ENCODE measurements at places on chromosomes 2 and 18.

DNA sequence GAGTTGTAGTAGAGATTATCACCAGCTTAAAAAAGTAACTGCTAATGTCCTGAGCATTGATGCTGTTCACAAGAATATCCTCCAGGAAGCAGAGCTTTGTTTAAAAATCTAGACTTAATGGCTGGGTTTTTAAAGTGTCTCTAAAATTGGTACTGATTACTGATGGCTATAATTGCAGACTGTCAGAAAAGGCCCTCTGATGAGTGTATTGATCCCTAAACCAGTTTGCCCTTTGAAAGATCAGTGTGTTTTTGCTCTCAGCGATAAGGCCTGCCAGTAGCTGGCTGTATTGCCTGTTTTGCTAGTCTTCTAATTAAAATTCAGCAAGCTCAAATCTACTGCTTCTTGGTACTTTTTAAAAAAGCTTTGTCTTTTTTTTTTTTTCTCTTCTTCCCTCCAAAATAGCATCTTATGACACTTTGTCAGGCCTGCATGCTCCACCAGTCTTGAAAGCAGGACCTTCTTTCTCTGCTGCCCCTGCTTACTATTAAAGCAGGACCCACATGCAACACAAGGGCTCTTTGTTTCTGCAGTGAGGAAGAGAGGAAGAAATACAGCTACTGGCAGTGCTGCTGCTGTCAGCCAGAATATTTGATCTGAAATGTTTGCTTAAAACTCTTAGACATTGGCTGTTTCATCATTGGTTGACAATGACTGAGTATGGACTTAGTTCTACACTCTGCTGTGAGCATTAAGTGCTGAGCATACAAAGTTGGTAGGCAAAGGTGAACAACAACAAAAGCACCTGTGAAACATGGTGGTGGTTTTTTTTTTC lies 1.8 kb downstream of the SEC11C start:
- DNase-seq = peak; percentile 90

DNA sequence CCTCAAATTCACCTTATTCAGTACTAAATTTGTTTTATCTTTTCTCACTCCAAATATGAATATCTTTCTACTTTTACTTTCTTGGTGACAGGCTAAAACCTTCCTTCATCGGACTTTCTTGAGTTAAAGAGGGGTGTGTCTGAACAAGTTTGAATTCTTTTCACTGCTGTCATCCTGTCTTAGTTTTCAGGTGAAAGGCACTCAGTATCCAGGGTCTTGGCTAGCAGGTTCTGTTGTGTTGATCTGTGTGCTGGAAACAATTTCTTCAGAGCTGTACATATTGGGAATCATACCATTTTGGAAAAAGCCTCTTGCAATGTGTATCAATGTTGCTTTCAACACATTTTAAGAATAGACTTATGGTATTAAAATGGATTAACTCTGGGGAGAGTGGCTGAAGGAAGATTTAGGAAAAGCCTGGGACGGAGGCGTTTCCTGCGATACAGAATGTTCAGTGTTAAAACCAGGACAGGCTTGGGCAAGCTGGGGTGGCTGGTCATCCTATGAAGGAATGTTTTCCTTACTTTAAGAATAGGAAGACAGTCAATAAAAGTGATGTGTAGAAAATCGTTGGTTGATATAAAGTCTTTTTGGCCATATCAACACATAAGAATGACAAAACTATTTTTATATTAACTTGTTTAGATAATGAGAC lies 350.7 kb upstream of the SPRED2 start:
- DNase-seq = no peak

GRCh38 chr2:102147935-102148334 lies 5.4 kb downstream of the IL1R1 start:
- DNase-seq = no peak

DNA sequence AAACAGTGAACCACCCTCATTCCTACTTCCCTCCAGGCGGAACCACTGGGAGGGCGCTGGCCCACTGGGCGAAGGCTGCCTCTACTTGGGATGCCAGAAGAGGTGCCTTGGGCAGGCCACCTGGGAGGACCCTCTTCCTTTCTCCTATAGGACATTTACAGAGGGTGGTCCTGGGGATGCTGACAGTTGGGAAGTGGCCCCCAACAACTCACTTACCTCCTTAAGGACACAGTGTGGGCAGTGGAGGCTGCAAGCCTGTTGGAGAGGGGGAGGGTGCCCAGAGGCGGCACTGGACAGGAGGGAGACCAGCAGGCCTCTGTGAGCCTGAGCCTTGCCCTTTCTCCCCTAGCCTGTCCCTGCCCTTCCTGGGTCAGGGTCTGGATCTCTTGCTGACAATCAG lies 346.4 kb upstream of the HS6ST1 start:
- no peak for DNase-seq

GRCh38 chr2:36965751-36966369 lies 476 bp downstream of the STRN start:
- DNase-seq = no peak

DNA sequence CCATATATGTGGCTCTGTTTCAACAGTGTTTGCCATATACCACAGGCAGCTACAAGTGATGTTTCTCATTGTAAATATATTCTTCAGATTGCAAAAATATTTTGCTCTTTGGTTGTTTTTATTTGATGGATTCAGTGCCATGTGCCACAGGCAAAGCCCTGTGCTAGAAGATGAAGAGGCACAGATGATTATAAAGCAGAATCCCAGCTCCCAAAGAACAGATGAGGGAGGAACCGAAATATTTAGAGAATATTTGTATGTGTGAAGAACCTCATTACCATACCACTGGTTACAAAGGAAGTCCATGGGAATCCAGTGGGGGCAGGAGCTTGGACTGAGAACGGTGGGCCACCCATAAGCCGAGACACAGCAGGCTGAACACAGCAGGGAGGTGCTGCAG lies 143.8 kb upstream of the NDUFV2 start:
- no peak for DNase-seq

DNA sequence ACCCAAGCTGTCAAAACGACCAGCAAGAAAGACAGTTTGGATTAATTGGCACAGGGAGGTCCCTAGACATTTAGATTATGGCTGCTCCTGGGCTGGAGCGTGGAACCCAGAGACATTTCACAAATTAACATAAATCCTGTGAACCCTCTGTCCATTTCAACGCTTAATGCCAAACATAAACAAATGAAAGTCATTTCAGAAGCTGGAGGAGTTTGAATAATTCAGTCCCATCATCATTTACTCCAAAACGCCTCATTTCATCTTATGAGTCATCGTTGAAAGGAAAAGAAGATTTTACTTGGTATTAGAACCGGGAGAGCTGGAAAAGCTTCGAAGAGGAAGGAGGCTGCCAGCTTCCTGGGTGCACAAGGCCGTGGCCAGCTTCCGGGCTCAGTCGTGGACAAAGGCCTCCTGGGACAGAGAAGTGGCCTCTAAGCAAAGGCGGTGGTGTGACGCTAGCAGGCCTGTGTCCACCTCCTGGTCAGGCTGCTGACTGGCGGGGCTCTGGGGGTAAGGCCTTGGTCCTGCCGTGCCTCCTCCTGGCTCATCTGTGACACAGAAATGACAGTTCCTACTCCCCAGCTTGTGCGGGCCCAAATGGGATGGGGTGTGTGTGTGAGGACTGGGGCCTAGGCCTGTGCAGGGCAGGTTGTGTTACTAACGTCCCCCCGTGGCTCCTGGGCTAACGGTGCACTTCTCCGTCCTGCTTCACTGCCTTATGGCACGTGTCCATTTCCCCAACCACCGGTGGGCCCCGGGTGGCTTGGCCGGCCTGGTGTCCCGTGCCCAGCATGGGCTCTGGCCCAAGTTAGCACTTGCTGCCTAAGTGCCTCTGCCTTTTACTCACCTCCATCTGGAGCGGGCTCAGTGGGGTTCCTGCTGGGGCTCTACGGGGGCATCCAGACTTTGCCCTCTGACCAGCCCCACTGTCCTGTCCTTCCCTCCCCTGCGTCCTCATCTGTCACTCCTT lies 71.6 kb downstream of the RRM2 start:
- DNase-seq = no peak

DNA sequence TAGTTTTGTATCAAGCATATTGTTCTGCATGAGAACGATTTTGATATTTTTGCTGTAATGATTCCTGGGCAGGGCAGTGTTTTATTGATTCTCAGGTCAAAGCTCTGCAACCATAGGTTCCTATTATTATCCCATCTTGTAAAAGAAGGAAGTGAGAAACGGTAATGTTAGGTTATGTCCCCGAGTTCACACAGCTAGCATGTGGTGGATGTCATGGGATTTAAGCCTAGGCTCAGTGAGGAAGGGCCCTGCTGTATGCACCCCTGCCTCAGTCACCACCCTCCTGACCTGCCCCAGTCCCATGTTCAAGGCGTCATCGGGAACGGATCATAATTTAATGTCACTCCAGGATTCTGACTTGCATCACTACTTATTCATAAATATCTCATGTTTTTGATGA lies 10.7 kb downstream of the ACP1 start:
- DNase-seq = no peak

- no peak for DNase-seq
Observed at GRCh38 chr2:230996661-230997060, 740 bp downstream of the SPATA3 start.

- no peak for DNase-seq
Observed at GRCh38 chr18:39232490-39232889, 1666.9 kb upstream of the CELF4 start.

GRCh38 chr2:228916416-228917090 lies 354.5 kb downstream of the PID1 start:
- DNase-seq = no peak

GRCh38 chr18:50340078-50340477 lies 34.8 kb upstream of the SKA1 start:
- no peak for DNase-seq

DNA sequence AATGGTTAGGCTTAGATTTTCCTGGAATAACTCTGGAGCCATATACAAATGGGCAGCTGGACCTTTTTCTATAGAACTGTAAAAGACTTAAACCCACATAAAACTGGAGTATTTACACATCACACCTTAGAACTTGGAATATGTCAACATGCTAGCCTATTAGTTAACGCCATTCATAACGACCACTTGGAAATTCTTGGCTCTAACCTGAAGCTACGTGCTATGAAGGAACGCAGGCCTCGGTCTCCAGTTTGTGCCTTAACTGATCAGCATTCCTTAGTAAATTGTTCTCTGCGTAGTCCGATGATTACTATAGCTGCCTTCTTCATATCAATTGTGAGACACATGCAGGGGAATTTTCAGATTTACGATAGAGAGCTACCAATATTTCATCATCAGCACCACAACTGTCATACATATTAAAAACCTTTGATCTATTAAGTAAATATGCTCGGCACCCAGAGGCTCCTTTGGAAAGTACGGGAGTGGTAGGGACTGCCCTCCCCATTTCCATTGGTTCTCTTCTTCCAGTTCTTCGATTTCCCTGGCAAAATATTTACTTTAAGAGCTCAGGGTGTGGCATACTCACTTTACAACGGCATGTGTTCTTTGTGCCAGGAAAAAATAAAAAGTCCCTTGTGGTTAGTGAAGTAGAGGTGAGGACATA lies 17.5 kb upstream of the CCL20 start:
- no peak for DNase-seq

GRCh38 chr2:147659051-147659450 lies 185.8 kb upstream of the ACVR2A start:
- no peak for DNase-seq

- DNase-seq = no peak
Observed at GRCh38 chr2:236568068-236568921, 1.3 kb upstream of the ACKR3 start.

DNA sequence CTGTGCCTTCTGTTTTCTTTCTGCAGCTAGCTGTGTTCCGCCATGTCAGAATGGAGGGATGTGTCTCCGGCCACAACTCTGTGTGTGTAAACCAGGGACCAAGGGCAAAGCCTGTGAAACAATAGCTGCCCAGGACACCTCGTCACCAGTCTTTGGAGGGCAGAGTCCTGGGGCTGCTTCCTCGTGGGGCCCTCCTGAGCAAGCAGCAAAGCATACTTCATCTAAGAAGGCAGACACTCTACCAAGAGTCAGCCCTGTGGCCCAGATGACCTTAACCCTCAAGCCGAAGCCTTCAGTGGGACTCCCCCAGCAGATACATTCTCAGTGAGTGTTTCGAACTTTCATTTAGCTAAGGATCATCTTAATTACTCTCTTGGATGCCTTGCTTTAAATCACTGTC lies 74.1 kb downstream of the LTBP1 start:
- no peak for DNase-seq

DNA sequence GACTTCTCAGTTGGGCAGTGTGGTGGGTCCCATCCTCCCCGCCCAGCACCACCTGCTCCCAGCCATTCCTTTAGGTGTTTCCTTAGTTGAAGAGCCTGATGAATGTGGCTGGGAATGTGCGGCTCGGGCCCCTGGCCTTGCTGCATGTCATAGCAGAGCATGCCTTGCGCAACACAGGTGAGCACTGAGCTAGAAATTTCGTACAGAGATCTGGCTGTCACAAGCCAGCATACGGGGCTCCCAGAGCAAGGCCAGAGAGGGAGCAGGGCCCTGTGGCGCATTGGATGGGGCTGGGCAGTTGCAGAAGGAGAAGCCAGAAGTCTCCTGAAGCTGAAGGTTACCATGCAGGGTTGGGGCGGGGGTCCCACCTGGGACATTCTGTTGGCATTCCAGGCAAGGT lies 129.7 kb downstream of the WDSUB1 start:
- DNase-seq = no peak

DNA sequence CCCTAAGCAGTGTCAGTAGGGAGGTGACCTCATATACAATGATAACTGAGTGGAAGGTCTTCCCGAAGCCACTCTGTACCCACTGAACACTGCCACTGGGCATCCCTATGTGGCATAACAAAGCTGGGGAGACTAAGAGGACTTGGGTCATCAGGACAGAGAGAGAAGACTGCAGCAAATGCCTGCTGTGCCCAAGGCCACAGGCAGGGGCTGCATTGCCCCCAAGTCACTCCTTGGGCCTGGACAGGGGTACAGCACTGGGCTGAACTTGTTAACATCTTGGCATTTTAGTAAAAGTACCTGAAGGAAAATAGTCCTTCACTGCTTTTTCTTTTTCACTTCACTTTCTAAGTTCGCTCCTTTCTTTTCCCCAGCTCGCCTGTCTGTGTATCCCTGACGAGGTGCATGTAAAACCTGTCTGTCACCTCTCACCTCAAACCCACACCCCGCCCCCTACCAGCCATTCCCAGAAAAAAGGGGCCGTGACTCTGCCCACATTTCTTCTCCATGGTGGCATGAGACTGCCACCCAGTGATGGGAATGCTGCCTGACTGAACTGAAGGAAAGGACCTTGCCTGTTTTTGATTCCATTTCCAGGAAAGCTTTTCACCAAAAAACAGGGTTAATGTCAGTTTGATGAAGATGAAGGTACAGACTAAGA lies 62.9 kb downstream of the MTHFD2 start:
- no peak for DNase-seq

DNA sequence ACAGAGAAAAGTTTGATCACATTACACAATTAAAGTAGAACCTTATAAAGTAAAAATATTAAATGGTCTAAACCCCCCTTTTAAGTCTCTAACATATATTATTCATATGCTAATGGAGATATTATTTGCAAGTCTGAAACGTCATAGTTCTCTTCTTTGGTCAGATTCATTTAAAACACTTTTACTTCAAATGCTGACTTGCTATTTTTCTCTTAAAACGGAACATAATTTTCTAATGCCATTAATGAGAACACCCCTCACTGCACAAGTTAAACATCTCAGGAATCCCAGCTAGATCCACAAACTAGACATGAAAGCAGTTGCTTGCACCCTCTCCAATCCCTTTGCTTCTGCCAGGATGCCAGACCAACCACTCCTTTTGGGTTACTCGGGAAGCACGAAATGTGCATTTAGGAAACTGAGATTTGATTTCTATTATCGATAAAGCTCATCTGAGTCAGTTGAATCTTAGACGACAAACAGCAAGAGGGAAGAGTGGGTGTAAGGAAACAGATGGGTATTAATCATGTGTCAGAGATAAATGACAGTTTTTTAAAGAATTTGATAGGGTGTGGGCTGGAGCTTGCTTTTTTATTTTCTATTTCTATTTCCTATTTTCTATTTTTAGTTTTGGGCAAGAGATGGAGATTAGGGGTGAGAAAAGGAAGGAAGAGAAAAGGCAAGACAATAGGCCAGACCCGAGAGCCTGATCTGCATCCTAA lies 1.5 kb downstream of the ADD2 start:
- DNase-seq = no peak

All from NCI-H1417 treated with DMSO at 0.1 percent for 48 hours (cell line).